ENCODE measurements at places on chromosomes 5 and 9.

- no peak for DNase-seq
These were observed 2385.2 kb upstream of the C9orf72 start for GRCh38 chr9:29958469-29958868.

GRCh38 chr5:33315189-33315588, 125.6 kb upstream of the TARS1 start:
- no peak for DNase-seq

DNA sequence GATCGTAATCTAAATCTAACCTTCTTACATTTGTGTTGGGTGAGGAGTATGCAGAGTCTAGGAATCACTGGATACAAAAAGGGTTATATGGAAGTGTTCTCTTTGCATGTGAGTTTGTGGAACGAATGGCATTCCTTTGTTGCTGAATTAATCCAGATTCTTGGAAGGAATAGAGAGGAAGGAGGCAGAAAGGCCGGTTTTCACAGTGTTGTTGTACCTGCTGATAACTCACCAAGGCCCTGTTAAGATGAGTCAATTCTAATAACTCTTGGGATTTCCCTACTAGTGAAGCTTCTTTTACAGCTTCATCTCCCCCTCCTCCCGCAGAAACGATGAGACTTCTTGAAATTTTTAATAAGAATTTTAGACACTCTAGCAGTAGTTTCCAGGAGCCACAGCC, 84.0 kb downstream of the ZSWIM6 start:
- no peak for DNase-seq

- DNase-seq, result no peak
These were observed 107.2 kb downstream of the C5orf15 start for GRCh38 chr5:133861161-133861737.

GRCh38 chr5:43590700-43591099, 12.3 kb upstream of the NNT start:
- no peak for DNase-seq

GRCh38 chr9:126974594-126974993, 60.0 kb downstream of the RALGPS1 start:
- DNase-seq, result no peak

GRCh38 chr5:170393958-170394357, 4.8 kb upstream of the KCNMB1 start:
- peak; percentile 22 for DNase-seq

DNA sequence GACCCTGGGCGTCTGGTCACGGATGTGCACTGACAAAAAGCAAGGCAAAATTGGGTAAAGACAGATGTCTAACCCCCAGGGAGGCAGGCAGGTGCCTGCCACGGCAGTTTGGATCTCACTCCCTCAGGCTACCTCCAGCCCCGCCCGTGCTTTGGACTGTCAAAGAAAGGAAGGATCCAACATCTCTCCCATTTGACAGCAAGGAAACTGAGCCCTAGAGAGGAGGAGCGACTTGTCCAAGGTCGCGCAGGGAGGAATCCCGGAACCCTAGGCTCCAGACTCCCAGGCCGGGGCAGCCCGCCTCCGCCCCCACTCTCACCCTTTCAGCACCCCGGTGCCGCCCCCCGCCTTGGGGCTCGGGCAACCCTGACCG, 376 bp downstream of the GOLGA1 start:
- DNase-seq, result no peak

DNA sequence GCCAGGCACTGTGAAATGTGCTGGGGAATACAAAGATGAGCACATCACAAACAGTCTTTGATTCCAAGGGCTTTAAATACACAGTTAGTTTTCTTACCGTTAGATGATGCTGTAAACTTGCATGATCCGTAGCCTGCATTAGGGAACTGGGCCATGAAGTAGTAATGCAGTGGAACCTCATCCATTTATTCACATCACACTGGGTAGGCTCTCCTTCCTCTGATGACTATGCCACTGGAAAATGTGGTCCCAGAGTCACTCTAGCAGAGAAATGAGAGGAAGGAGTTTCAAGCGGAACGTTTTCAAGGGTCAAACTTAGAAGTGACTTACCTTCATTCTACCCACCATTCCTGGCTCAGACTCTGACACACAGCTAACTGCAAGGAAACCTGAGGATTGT, 26.4 kb downstream of the ZFAND5 start:
- DNase-seq, result no peak

DNA sequence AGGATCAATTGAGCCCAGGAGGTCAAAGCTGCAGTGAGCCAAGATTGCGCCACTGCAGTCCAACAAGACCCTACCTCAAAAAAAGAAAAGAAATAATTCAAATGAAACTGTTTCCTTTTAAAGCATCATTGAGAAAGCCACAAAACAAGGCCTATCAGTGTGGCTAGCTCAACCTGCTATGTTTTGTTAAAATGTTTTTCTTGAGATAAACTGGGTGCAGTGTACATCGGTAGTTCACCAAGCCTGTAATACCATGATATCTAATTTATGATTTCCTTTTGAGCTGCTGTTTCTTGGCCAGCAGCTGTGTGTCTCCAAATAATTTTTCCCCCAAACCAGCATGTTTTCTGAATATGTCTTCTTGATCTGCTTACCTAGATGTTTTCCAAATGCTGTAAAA, 97.3 kb upstream of the GOLGA1 start:
- no peak for DNase-seq

DNA sequence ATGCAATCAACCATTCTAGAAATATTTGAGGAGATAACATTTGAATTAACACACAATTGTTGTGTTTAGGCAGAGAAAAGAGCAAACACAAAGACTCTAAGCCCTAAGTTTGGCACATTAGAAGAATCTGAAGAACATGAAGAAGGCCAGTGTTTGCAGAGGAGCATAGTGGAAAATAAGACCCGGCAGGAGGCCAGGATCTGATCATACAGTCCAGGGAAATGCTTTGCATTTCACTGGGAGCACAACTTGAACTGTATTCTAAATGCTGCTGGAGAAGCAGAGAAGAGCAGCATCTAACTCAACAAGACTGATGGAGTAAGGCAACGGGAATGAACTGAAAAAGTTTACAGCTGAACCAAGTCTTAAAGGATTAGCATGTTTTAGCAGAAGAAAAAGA, 463.4 kb downstream of the ZNF608 start:
- DNase-seq, result no peak

DNA sequence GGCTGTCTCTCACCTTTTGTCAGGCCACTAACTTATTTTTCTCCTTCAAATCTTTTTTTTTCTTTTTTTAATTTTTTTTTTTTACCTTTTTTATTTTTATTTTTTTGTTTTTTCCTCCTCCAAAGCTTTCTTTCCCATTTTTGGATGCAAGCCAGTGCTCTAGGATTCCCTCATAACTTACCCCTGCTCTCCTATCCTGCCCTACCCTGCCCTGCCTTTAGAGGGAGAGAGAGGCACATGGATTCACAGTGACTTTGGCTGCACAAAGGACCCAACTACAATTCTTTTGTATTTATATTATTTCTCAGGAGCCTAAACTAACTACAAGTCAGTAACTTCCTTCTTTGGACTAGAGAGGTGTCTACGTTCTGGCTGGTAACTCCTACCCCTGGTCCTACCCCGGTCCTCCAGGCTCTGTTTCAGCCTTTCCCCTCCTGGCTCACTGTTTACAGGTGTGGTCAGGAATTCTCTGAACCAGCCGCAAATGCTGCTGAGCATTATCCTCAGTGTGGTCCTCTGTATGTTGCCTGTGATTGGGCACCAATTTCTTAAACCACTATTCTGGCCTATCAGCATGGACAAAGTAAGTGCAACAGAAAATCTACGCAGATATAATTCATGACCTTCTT, 8.4 kb upstream of the RUSC2 start:
- DNase-seq, result peak; percentile 56

DNA sequence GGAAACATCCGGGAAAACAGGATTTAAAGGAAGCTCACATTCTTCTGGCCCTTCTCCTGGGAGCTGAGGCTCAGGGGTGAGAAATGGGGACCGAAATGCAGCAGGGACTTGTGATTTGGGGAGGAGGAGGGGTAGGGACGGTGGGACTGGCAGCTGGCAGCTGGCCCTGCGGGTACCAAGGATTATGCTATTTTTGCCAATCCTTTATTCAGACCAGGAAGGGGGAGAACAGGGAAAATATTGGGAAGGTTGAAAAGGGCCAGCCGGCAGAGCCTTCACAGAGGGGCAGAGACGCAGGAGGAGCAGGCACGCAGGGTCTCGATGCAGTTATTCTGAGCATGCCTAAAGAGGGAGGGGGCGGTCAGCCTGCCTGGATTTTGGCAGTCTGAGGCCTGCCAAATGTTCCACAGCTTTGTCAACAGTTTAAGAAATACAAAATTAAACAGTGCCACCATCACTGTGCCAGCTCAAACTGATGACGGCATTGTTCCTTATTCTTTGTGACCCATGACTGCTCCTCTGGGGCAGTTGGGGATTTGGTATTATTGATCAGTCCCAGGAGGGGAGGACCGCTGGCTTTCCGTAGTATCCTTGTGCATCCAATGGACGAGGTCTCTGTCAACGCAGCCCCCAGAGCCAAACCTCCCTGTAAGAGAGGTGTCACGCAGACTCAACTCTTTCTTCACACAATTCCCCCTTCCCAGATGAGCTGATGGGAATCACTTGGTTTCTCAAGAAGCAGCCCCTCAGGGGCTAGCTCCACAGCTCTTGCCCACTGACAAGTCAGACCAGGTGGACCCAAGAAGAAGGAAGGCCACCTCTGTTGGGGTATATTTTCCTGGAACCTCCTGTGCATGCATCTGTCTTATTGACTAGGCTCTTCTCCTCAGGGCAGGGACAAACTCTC, 553.3 kb downstream of the BNC2 start:
- DNase-seq, result no peak

DNA sequence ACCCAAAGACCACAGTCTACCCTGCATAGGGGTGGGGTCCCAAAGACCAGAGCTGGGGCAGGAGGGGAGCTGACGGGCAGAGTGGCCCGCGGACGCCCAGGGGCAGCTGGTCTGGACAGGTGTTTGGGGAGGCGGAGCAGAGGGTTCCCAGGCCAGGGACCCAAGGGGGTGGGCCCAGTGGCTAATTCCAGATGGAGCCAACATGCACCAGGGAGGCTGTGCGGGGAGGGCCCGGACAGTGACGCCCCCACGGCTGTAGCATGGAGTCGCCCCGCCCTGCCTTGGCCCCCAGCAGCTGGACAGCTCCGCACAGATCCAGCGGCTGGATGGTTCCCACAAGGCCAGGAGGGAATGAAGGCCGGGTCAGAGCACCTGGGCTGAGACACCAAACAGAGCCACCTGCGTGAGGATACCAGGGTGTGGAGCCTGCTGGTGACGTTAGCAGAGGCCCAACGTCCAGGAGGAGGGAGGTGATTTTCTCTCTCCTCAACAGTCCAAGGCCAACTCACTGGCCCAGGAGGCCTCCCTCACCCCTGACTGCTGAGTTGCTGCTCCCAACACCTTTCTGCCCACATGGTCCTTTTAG, 55.3 kb upstream of the EGFL7 start:
- no peak for DNase-seq

- no peak for DNase-seq
These were observed 59.7 kb downstream of the CARTPT start for GRCh38 chr5:71778678-71779276.

DNA sequence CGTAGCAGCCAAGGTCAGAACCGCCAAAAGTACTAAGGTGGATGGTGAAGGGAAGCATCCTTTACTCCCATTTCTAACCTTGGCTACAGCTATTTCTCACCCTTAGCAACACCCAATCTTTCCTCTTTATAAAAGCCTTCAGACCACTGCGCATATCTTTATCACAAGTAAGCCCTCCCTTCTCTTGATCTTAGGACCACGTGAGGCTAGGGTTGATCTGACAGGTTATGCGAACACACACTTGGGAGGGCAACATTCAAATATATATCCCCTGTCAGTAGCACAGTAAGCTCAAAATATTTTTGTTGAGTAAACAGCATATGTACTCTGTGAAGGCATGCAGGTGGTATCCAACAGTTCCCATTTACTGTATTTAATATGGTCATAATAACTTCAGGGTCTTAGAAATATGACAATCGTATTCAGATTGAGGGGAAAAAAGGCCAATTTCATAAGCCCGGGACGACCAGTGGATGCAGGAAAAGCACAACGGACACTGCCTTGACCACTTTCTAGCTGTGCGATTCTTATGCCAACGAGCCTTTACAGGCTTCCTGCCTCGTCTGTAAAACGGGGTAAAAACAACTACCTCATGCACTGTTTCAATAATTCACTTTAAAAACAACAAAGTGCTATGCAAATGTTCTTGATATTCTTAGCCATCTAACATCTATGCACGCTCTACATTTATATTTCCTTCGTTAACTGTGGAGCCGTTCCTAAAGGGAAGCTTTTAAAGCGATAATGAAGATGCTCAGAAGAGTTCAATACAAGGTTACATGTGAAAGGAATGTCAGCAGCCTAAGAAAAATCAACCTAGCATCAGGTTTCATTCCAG, 1.3 kb downstream of the ARSB start:
- DNase-seq, result no peak

- DNase-seq, result no peak
These were observed 146.6 kb downstream of the KDM4C start for GRCh38 chr9:6904371-6904770.

DNA sequence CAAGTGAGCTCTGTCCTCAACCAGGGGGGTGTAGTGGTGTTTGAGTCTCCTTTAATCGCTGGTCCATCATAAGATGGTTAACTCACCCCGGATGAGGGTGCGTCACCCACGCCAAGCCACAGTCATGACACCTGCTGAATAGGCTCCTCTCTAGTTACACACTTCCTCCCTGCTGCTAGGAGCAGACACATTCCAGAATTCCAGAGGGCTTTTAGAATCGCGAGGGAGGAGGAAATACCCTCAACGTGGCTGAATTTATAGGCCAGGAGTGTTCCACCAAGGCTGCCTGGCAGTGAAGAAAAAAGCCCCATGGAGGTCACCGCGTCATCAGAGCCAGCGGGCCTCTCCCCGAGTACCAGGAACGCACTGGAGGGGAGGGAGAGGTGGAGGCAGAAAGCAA, 5.1 kb downstream of the GLRX start:
- DNase-seq, result no peak

DNA sequence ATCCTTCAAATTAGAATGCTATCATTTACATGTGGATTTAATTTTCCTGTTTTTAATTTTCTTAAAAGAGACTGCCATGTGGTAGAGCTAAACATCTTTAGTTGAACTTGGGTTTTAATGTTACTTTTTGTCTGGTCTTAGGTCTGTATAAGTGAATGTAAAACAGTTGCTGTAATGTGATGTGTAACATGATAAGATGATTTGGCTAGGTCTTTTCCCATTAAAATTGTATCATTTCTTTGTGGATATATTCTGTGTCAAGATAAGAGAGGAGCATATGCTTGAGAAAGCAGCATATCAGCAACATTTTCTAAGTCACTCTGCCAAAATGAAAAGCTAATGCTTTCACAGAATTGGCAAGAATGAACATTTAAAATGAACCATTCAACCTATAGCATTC, 18.5 kb downstream of the TMEM167A start:
- no peak for DNase-seq

DNA sequence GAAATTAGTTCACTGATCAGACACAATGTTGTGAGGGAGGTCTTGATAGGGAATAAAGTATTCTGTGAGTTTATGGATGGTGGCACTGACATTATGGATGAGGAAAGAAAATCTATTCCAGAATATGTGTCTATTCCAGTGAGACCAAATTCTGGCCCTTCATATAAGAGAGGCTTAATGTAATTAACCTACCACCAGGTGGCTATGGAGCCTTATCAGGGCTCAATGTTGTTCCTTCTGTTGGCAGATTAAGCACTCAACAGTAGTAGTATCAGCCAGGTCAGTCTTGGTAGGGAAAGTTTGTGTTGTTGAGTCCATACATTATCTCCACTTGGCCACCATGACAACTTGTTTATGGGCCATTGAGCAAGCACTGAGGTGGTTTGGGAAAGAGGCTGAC, 41.7 kb upstream of the BARX1 start:
- no peak for DNase-seq

GRCh38 chr9:116372081-116372673, 218.6 kb downstream of the PAPPA start:
- no peak for DNase-seq

GRCh38 chr9:113311961-113312360, 8.8 kb upstream of the RNF183 start:
- DNase-seq, result no peak

Measured in activated naive CD4-positive, alpha-beta T cell treated with anti-CD3 and anti-CD28 coated beads, Interleukin-2, amount 10 ng/mL, durations not matched to agents 7 days and 5 days (primary cell).